ENCODE measurements at places on chromosomes 7 and 10. TPM values are rescaled to one million over a fixed set of nuclear protein-coding genes. Genes with fewer than 3 reads are reported as not detected.

Gene NEBL
- total RNA-seq: 15.0 TPM

Gene CYP2C19
- 188 TPM for total RNA-seq

Gene FAS
- total RNA-seq: 18.8 TPM

Gene MASTL
- total RNA-seq: 5.0 TPM

Gene CTAGE4
- 7.5 TPM for total RNA-seq

Gene GNGT1
- total RNA-seq: not detected

Gene PNLIP
- 5.4 TPM for total RNA-seq

Gene ARHGAP22
- total RNA-seq: 8.8 TPM

GRCh38 chr10:124999433-125000365 is 57.8 kb downstream of the ZRANB1 start:
- peak; percentile 60 for DNase-seq

- DNase-seq: no peak
Observed at GRCh38 chr7:43193893-43194292, 81.4 kb downstream of the HECW1 start.

GRCh38 chr7:70416347-70416985 is 715.5 kb upstream of the GALNT17 start:
- DNase-seq: no peak

DNA sequence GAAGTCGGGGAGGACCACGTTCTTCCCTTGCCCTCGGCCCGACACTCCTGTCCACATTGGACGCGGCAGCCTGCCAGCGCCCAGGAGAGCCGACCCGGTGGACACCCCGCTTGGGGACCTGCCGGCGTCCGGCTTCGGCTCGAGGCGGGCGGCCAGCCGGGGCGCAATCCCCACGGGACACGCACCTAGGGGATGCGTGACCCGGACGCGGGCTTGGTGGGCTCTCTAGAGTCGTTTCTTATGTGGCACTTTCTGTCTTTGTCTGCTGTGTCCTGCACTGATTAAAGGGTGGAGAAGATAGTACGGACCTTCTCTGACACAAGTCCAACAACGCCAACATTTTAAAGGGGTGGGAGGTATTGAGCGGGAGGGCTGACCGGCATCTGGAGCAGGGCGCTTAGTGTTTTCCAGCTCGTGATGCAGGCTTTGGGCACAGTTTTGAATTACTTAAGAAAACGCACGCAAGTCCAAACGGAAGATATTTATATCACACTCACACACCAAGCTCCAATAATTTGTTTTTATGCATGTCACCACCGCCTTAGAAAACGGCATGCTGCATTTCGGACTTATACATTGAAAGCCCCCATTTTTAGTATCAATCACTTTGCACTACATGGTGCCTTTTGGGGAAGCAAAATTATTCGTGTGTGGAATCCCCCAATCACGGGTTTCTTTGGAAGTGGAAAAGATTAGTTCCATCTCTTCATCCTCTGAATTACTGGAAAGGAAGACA is 3.9 kb upstream of the SPAG6 start:
- DNase-seq: no peak

- DNase-seq: no peak
Observed at GRCh38 chr10:62788861-62789467, 15.6 kb upstream of the ADO start.

GRCh38 chr7:66281678-66282590 is 76.8 kb downstream of the TPST1 start:
- no peak for DNase-seq

DNA sequence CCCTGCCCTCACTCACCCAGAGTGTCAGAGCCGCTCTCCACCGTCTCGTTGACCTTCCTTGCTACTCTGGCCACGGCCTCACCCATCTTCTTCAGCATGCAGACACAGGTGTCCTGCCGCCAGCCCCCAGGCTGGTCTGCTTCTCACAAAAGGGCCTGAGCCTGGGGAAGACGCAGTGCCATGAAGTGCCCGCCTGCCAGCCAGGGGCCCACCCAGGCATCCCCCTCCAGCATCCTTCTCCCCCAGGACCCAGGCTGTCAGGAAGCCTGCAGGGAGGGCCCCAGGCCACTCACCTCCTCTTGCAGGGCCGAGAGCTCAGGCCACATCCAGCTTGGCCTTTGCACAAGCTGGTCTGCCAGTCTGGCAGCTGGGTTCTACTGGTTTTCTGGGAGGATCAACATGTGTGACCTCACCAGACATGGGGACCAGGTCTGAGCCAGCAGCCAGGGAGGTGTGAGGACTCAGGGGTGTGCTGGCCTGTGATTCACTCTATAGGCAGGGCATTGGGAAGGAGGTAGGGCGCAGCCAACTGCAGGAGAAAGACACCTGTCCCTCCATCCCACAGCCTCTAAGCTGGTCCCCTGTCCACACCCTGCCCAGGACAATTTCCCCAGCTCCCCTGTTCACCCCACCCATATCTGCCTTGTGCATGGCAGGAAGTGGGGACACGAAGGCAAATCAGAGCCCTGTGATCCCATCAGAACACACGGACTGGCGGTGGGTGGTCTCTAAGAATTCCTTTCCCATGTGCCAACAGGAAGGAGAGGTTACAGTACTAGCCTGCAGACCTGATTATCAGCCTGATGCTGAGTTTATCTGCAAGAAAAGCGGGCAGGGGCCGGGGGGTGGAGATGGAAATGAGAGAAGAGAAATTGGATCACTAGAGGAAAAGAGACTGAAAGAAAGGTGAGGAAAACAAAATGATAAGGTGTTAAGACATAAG is 5.7 kb downstream of the LRRC20 start:
- no peak for DNase-seq

GRCh38 chr10:59993931-59994330 is 87.6 kb upstream of the CCDC6 start:
- no peak for DNase-seq

GRCh38 chr10:95474228-95475002 is 86.8 kb downstream of the SORBS1 start:
- DNase-seq: no peak

- no peak for DNase-seq
Observed at GRCh38 chr10:128727114-128727513, 600.9 kb upstream of the MKI67 start.

- no peak for DNase-seq
Observed at GRCh38 chr7:45456105-45456504, 118.1 kb upstream of the ADCY1 start.

- no peak for DNase-seq
Observed at GRCh38 chr10:117899181-117899683, 147.5 kb downstream of the RAB11FIP2 start.

DNA sequence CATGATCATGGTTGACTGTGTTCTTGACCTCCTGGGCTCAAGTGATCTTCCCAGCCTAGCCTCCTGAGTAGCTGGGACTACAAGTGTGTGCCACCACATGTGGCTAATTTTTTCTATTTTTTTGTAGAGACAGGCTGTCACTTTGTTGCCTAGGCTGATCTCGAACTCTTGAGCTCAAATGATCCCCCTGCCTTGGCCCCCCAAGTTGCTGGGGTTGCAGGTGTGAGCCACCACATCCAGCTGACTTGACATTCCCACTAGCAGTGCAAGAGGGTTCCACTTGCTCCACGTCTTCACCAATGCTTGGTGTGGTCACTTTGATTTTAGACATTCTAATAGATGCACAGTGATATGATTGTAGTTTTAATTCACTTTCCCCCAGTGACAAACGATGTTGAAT is 25.1 kb downstream of the CYP26A1 start:
- DNase-seq: no peak

GRCh38 chr10:91598211-91598977 is 34.5 kb downstream of the PPP1R3C start:
- no peak for DNase-seq

GRCh38 chr10:117257721-117258120 is 16.8 kb downstream of the SLC18A2 start:
- no peak for DNase-seq

GRCh38 chr10:58806323-58806722 is 293.7 kb downstream of the BICC1 start:
- no peak for DNase-seq

- DNase-seq: no peak
Observed at GRCh38 chr10:96651998-96652431, 65.2 kb upstream of the TM9SF3 start.

DNA sequence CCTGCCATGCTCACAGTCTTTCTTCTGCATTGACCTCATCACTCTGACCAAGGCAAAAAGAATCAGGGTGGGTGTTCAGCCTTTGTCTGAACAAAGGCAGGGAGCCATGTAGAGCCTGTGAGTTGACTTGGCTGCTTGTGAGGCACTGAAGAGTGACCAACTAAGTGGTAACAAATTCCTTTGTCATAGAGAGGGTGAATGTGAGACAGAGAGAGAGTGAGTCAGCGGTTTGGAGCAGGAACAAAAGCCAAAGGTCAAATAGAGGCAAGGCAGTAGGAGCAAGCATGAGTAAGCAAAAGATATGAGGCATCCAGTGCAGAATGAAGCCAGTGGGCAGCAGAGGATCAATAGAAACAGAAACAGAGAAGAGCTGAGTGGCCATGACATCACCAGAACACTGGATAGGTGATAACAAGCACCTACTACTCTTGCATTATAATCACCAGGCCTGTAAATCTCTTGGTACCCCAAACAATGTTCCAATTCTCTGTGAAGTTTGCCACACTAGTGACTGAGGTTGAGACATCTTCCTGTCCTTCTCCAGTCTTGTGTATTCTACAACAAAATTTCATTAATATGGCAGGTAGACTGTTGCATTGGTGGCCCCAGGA is 116.2 kb upstream of the LAMB4 start:
- DNase-seq: peak; percentile 78

DNA sequence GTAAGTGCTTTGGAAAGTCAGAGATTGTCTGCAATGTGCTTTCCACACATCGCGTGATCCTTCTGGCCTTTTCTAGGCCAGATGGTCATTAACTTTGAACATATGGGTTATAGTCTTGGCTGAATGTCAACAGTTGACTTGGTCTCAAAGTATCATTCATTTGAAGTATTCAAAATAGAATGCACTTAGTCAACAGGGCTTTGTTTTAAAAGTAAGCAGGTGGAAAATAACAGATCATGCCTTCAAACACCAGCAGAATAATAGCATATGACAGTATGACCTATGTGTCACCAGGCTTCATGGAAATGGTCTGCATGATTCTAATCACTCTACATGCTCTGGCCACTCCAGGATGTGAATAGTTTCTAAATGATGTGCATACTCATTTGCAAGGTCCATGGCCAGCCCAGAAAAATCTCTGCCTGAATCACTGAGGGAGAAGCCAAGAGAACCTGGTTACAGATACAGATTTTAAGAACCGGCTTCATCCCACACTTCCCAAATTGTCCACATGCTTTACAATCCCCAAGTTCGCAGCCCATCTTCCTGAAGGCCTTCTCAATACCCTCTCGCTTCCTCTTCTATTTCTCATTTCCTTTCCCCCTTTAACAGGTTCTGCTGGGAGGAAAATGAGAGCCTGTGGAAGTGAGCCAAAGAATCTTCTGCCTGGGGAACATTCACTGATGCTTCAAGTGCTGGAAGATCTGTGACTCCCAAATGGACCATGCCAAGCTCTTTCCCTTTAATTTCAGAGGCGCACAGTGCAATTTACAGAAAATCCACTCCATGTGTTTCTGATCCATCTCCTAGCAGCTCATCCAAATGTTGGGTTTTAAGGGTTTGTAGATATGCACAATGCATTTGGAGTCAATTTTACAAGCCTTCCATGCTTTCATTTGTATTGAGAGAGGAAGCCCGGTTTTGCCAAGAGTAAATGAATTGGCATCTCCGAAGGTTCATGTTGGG is 122.8 kb upstream of the GDF10 start:
- no peak for DNase-seq

DNA sequence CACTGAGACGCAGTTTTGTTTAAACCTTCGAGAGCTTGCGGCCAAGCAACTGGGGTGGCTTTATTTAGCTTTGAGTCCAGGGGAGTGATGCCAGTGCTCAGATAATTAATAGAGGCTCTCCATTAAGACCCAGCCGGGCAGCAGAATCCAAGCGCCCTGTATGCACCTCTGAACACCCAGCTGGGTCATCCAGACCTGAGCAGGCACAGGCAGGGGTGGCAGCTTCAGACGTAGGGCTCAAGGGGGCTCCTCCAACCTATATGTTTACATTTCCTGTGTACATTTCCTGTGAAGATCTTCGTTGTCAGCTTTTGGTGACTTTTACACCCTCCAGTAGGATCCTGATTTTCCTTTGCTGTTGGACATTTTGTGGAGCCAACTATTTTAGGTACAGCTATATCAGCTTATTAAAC is 719.5 kb downstream of the LRMDA start:
- DNase-seq: no peak

- DNase-seq: no peak
Observed at GRCh38 chr10:80371467-80371866, 14.9 kb downstream of the DYDC2 start.

GRCh38 chr7:1598286-1598685 is 28.5 kb upstream of the PSMG3 start:
- DNase-seq: no peak

All from mucosa of gallbladder (tissue), 1 donor.